ENCODE measurements at places on chromosomes 2 and 18. TPM values are rescaled to one million over a fixed set of nuclear protein-coding genes. Genes with fewer than 3 reads are reported as not detected.

The PLEK gene
- 23.0 TPM for total RNA-seq

The ERICH2 gene
- not detected for total RNA-seq

GRCh38 chr2:134406311-134406710 is 152.4 kb downstream of the MGAT5 start:
- no peak for DNase-seq

DNA sequence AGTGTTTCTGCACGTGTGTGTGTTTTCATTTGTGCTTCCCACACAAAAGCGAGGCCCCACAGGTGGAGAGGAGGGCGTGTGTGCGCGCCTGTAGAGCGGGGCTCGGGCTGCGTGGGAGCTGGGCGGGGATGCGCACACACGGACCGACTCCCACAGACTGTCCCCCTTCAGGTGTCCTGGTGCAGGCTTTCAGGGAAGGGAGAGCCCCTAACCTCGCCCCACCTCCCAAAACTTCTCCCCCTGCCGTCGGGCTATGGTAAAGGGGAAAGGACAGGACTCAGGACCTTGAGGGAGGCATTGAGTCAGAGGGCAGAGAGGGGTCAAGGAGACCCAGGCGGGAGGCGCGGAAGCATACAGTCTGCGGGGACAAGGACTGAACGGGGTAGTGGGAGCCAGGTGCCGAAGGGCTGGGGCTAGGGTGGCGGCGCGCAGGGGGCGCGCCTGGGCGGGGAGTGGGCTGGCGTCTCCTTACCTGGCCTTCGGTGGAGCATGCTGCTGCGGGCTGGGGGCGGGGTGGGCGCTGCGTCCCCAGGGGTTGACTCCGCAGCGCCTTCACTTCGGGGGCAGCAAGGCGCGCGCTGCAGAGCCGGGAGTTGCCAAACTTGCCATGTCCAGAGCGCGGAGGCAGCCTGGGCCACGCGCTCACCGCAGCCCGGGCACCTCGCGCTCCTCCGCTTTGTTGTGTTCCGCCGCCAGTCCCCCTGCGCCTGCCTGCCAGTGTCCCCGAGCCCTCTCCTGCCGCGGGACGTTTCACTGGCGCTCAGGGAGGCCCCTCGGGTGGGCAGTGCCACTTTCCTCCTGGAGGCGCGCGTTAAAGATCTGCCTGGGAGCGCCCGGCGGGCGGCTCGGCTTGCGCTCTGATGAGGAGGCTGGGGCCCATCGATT is 302.0 kb downstream of the NCKAP5 start:
- no peak for DNase-seq
